ENCODE measurements at places on chromosomes 5 and 9.

DNA sequence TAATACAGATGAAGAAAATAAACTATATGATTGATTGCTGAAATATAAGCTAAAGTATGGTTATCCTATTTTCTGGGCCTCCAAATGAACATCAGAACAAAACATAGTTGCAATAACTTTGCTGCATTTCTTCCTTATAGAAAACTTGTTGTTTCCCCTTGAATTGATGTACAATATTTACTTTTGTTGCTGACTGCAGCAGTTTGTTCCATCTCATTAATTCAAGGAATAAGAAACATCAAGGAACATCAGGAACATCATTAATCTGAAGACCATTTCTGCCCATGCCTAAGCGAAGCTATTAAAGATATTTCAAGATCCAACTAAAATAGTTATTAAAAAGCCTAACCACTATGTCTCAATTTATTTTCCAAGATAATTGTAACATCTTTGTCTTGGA, 363.6 kb upstream of the EDIL3 start:
- DNase-seq: no peak

- DNase-seq: no peak
Observed at GRCh38 chr5:178279026-178279722, 46.6 kb upstream of the PHYKPL start.

DNA sequence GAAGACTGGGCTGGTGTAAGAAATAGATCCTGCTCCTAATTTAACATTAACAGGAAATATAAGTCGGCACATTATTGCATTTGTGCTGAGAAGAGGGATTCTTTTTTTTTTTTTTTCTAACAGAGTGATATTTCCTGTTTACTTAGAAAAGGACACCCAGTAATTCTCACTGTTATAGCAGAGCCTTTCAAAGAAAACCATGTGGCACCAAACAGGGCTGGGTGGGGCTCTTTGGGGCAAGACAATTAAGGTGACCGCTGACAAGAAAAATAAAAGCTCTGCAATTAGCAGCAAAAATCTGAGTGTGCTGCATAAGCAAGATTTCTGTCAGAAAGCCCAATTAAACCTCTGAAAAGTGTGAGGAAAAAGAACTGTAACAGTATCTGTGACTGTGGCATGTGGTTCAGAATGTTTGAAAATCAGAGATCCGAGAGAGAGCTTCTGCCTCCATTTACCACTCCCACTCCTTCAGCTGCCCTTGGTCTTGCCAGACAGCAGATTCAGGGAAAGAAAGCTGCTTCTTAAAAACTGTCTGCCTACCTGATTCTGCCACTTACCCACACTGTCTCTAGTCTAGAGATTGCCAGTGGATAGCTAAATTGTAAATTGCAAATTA, 77.1 kb upstream of the IQGAP2 start:
- DNase-seq: no peak

- no peak for DNase-seq
Observed at GRCh38 chr5:121019734-121020133, 555.6 kb downstream of the PRR16 start.

Data from stimulated activated CD8-positive, alpha-beta memory T cell treated with anti-CD3 and anti-CD28 coated beads, Interleukin-7, amount 100 ng/mL, for 1 hour (primary cell).